ENCODE measurements at places on chromosomes 3 and 15.

- DNase-seq, result no peak
These were observed 131.7 kb downstream of the ATP10A start for GRCh38 chr15:25731411-25731810.

- DNase-seq, result no peak
These were observed 143.8 kb downstream of the GMNC start for GRCh38 chr3:190718671-190719070.

GRCh38 chr3:149466192-149466591 lies 8.3 kb upstream of the TM4SF4 start:
- no peak for DNase-seq

DNA sequence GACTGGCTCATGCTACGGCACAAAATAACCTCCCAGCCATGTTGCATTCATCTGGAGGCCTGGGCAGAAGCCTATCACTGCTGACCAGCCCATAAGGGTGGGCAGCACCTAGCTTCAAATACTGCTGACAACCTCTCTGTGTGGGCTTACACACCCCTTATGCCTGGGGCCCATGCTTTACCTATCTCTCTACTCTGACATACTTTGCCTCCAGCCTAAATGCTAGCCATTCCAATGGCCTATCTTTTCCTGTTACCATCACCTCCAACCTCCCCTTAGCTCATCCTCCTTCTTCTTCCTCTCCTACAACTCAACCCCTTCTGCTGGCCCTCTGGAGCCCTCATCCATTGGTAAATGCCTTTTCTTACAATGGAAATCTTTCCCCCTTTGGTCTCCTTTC lies 41.0 kb upstream of the PPP2R3A start:
- no peak for DNase-seq

- no peak for DNase-seq
These were observed 15.8 kb downstream of the ALDH1A2 start for GRCh38 chr15:58049520-58050227.

DNA sequence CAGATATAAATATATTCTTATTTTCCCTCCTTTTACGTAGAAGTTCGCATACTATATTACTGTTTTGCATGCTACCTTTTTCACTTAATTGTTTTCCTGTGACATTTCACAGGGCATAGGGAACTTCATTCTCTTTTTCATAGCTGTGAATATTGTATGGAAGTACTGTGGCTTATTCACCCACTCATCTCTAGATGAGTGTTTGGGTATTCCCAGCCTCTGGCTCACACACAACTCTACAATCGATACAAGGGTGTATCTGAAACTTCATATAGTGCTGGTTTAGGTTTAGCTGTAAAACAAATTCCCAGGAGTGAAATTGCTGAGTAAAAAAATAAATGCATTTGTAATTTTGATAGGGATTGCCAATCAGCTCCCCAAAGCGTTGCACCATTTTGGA lies 55.3 kb upstream of the MAGI1 start:
- DNase-seq, result no peak

GRCh38 chr3:149506540-149506939 lies 32.0 kb downstream of the TM4SF4 start:
- no peak for DNase-seq

- no peak for DNase-seq
These were observed 270.7 kb upstream of the LRTM1 start for GRCh38 chr3:55198554-55198953.

- DNase-seq, result no peak
These were observed 232.7 kb upstream of the ATP10A start for GRCh38 chr15:26095710-26096330.

DNA sequence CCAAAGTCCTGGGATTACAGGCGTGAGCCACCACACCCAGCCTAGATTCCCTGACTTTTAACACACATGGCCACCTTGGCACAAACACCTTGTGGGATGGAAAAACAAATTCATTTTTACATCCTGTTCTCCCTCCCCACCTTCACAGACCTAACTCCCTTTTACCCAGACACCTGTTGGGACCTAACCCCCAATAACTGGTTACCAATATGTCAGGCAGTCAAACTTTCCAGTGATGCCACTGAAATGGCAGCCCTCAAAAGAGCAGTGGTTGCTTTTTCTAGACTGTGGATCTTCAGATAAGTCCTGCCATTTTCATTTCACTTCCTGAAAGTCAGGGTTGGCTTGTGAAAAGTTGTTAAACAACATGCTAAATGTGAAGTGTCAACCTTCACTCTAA lies 34.9 kb downstream of the SIN3A start:
- no peak for DNase-seq

GRCh38 chr3:109275702-109276293 lies 40.5 kb downstream of the DPPA2 start:
- no peak for DNase-seq

GRCh38 chr3:69752241-69752640 lies 13.0 kb downstream of the MITF start:
- no peak for DNase-seq

- DNase-seq, result no peak
These were observed 57.5 kb downstream of the IGSF11 start for GRCh38 chr3:118977118-118977517.

GRCh38 chr3:100898681-100899080 lies 94.5 kb downstream of the ABI3BP start:
- no peak for DNase-seq

DNA sequence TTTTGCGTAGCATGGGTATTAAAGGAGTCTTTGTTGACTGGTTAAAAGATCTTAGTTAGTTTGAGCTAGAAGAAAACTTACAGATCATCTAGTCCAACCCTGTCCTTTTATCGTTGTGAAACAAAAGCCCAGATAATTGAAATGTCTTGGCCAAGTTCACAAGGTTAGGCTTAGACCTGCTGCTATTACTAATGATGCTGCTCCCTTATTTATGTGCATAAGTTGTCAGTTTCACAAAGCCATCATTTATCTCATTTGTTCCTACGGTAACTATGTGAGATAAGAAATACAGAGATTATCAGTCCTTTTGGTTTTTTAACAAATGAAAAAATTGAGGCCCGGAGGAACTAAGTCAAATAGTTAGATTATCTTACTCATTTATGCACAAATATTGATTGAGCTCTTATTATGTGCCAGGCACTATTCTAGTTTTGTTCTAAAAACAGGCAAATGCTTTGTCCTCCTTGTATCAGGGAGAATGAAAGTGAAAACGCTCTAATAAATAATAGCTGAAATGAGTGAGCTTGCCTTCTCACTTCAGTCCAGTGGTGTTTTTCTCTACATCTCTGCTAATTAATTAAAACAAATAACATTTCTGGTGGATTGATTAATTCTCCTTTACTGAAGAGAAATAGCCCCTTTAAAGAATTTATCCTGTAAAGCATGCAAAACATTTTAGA lies 49.1 kb upstream of the TPRG1 start:
- DNase-seq, result no peak
